ENCODE measurements at places on chromosomes 2 and 18. TPM values are rescaled to one million over a fixed set of nuclear protein-coding genes. Genes with fewer than 3 reads are reported as not detected.
A peak's percentile ranks its signal among the peaks of the same experiment; 100 is the strongest.

Gene TMEM37
- not detected for total RNA-seq

DNA sequence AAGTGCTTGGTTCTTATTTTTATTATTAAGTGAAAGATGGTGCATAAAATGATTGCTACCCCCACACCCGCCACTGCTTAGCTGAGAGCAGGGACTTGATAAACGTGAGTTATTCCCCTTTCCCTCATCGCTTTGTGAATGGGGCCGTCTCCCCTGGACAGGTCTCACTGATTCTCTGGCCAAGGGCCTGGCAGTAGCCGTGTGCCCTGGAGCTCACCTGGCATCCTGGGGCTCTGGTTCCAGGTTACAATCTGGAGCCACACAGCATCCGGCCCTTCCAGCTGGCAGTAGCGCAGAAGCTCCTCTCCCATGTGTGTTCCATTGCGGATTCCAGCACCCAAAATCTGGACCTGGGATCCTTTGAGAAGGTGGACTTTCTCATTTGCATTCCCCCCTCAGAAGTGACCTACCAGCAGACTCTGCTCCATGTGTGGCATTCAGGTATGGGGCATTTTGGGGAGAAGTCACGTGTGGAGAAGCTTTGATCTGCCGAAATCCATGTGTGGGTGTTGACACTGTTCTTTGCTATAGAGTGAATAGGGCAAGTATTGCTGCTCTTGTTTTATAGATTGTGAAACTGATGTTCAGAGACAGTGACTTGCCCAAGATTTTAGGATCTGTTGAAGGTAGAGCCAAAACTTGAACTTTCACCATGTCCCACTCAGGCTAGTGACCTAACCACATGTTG is 63.8 kb downstream of the GREB1 start:
- no peak overlapping the region for H3K4me3 ChIP-seq
- no peaks in the 10 kb centered on the region for H3K36me3 ChIP-seq
- H3K27me3 ChIP-seq, result no peaks in the 10 kb centered on the region
- DNase-seq, result no peak
- no peak overlapping the region for H3K27ac ChIP-seq
- H3K4me1 ChIP-seq, result no peaks in the 10 kb centered on the region

GRCh38 chr2:186349508-186349907 is 136.6 kb upstream of the ZC3H15 start:
- no peak overlapping the region for H3K4me3 ChIP-seq
- no peak overlapping the region for H3K27ac ChIP-seq
- H3K27me3 ChIP-seq, result no peaks in the 10 kb centered on the region
- no peak for DNase-seq
- no peaks in the 10 kb centered on the region for H3K4me1 ChIP-seq

Gene MLPH
- 0.36 TPM for total RNA-seq

GRCh38 chr2:53174539-53174938 is 593.1 kb upstream of the CHAC2 start:
- no peak for DNase-seq
- H3K27me3 ChIP-seq, result no peaks in the 10 kb centered on the region
- H3K4me3 ChIP-seq, result no peak overlapping the region

- no peaks in the 10 kb centered on the region for H3K27me3 ChIP-seq
- peak; percentile 56 for DNase-seq
- H3K4me1 ChIP-seq, result peaks cover 66% of the 10 kb centered on the region
- H3K4me3 ChIP-seq, result peak overlapping the region; percentile 89
- peaks cover 2% of the 10 kb centered on the region for H3K36me3 ChIP-seq
Observed at GRCh38 chr2:160411167-160411566, 82.4 kb downstream of the RBMS1 start.

Gene SOS1
- 94.6 TPM for total RNA-seq
